Urinary bladder (tissue), 4 donors: ENCODE measurements at places on chromosomes 2 and 18. TPM values are rescaled to one million over a fixed set of nuclear protein-coding genes. Genes with fewer than 3 reads are reported as not detected.

Gene PDE1A
- total RNA-seq: 49.9 TPM

Gene UGT1A10
- not detected for total RNA-seq

Gene CCDC141
- 18.0 TPM for total RNA-seq

Gene IGFBP2
- total RNA-seq: 136 TPM

Gene TPRKB
- 48.2 TPM for total RNA-seq

Gene LOXHD1
- 1.2 TPM for total RNA-seq

Gene MTCL1
- total RNA-seq: 24.2 TPM

Gene TEKT4
- not detected for total RNA-seq

Gene SPDYA
- total RNA-seq: 7.1 TPM

Gene CYTIP
- 3.4 TPM for total RNA-seq

Gene C1QL2
- not detected for total RNA-seq

Gene HSPE1
- 60.7 TPM for total RNA-seq

Gene TTC32
- total RNA-seq: 19.0 TPM

Gene NOSTRIN
- total RNA-seq: 30.9 TPM

Gene DAPL1
- total RNA-seq: not detected

Gene TRIM54
- total RNA-seq: 2.6 TPM

Gene KLHL29
- total RNA-seq: 8.7 TPM

Gene RNF125
- total RNA-seq: 10.9 TPM

Gene CREG2
- 0.63 TPM for total RNA-seq

Gene SCRN3
- 46.8 TPM for total RNA-seq

Gene TUBB8B
- not detected for total RNA-seq

Gene DSG1
- 0.21 TPM for total RNA-seq

Gene CFAP221
- 0.95 TPM for total RNA-seq

Gene ACVR1C
- 0.37 TPM for total RNA-seq

Gene RFTN2
- total RNA-seq: 37.4 TPM

Gene LRRC30
- 0.32 TPM for total RNA-seq

Gene COL5A2
- total RNA-seq: 964 TPM

Gene GPR75
- 2.7 TPM for total RNA-seq

Gene ANXA4
- total RNA-seq: 27.1 TPM

Gene RBBP8
- 48.3 TPM for total RNA-seq

Gene MRPS9
- total RNA-seq: 23.9 TPM

Gene ACKR3
- 40.4 TPM for total RNA-seq

Gene ATP6V1C2
- 0.21 TPM for total RNA-seq

Gene KIAA2012
- total RNA-seq: 0.16 TPM

Gene HTR2B
- total RNA-seq: 3.0 TPM

Gene CYP27C1
- 7.8 TPM for total RNA-seq

Gene FBXO11
- 149 TPM for total RNA-seq

Gene GBX2
- total RNA-seq: not detected

Gene FBXO48
- 1.2 TPM for total RNA-seq

Gene LYPD1
- total RNA-seq: 0.79 TPM
